Activated CD8-positive, alpha-beta memory T cell treated with anti-CD3 and anti-CD28 coated beads, Interleukin-2, amount 10 ng/mL, durations not matched to agents 7 days and 5 days (primary cell): ENCODE measurements at places on chromosomes 16 and 17.

- H3K4me1 ChIP-seq, result no peaks in the 10 kb centered on the region
- H3K27me3 ChIP-seq, result peaks cover 6% of the 10 kb centered on the region
- no peak for DNase-seq
- H3K36me3 ChIP-seq, result no peaks in the 10 kb centered on the region
- H3K4me3 ChIP-seq, result no peak overlapping the region
These were observed 147.6 kb upstream of the CES5A start for GRCh38 chr16:56022818-56023217.

GRCh38 chr16:86848821-86849220, 270.5 kb downstream of the FOXL1 start:
- no peaks in the 10 kb centered on the region for H3K27me3 ChIP-seq
- no peak for DNase-seq
- H3K4me3 ChIP-seq, result no peak overlapping the region
- H3K36me3 ChIP-seq, result no peaks in the 10 kb centered on the region

GRCh38 chr17:12047681-12048376, 27.2 kb downstream of the MAP2K4 start:
- no peak overlapping the region for H3K4me3 ChIP-seq
- H3K4me1 ChIP-seq, result peaks cover 28% of the 10 kb centered on the region
- H3K27ac ChIP-seq, result no peak overlapping the region
- no peaks in the 10 kb centered on the region for H3K27me3 ChIP-seq

- H3K27ac ChIP-seq, result no peak overlapping the region
- H3K4me1 ChIP-seq, result peaks cover 20% of the 10 kb centered on the region
- DNase-seq, result peak; percentile 44
- peak overlapping the region; percentile 64 for H3K4me3 ChIP-seq
- H3K36me3 ChIP-seq, result peaks cover under 1% of the 10 kb centered on the region
These were observed 578 bp downstream of the PGAP6 start for GRCh38 chr16:381012-381788.

DNA sequence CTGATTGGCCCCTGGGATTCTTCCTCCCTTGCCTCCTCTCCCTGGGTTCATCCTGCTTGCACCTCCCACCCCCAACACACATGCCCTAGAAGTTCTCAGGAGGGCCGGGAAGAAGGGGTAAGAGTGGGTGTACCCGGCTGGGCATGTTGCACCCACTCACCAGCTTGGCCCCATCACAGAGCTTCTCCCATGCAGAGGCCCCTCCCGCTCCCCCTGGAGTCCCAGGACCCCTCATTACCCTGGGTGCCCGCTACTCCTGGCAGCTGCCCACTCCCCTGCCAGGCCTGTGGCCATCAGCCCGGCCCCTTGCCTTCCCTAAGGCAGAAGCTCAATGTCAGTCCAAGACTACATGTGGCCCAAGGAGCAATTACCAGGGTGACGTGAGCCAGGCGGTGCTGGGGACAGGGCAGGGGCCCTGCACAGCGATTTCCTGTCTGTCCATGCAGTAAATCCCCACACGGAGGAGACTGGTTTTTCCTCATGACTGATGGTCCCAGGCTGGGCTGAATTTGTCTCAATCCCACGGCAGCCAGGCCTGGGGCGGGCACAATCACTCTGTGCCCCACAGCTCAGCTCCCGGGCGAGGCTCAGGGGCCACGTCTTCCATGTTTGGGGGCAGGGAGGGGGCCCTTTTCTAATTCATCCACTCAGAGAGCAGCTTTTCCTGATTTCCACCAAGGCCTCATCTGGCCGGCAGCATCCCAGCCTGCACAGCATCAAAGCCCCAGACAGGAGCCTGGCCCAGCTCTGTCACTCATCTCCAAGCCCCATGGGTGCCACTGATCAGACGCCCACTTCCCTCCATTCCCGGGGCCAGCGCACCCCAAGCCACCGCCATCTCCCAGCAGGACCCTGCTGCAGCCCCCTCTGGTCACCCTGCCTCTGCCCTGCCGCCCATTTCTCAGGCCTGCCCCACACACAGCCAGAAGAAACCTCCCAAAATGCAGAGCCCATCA, 234.7 kb downstream of the KATNIP start:
- H3K36me3 ChIP-seq, result no peaks in the 10 kb centered on the region
- H3K27ac ChIP-seq, result no peak overlapping the region
- H3K27me3 ChIP-seq, result no peaks in the 10 kb centered on the region
- no peak for DNase-seq

GRCh38 chr16:78309763-78310162, 210.3 kb downstream of the WWOX start:
- DNase-seq, result no peak
- H3K4me1 ChIP-seq, result peaks cover 16% of the 10 kb centered on the region
- H3K4me3 ChIP-seq, result no peak overlapping the region
- no peaks in the 10 kb centered on the region for H3K36me3 ChIP-seq
- no peaks in the 10 kb centered on the region for H3K27me3 ChIP-seq

DNA sequence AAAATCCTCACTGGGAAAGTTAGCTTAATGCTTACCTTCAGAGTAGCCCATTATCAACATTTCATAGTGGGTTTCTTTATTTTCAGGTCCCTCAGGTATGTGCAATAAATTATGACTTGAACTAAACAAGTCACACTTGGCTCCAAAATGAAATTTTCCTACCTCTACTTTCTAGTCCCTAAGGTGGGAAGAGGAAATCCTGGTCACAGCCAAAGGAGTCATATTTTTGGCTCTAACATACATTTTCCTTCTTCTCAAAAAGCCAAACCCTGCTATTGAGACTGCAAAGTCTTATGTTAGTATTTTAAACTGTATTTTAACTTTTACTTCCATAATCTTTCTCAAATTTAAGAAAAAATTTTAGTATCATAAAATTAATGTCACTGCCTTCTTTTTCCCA, 128.9 kb downstream of the BRIP1 start:
- peaks cover 31% of the 10 kb centered on the region for H3K36me3 ChIP-seq
- no peak for DNase-seq
- no peaks in the 10 kb centered on the region for H3K4me1 ChIP-seq

- H3K27ac ChIP-seq, result peak overlapping the region; percentile 4
- peaks cover 8% of the 10 kb centered on the region for H3K4me1 ChIP-seq
- H3K36me3 ChIP-seq, result no peaks in the 10 kb centered on the region
- peaks cover 30% of the 10 kb centered on the region for H3K27me3 ChIP-seq
- DNase-seq, result peak; percentile 72
These were observed 275.3 kb downstream of the PARN start for GRCh38 chr16:14354561-14355351.

GRCh38 chr16:20905576-20905975, 5.0 kb downstream of the LYRM1 start:
- H3K27ac ChIP-seq, result no peak overlapping the region
- H3K36me3 ChIP-seq, result peaks cover 70% of the 10 kb centered on the region
- H3K27me3 ChIP-seq, result no peaks in the 10 kb centered on the region
- H3K4me1 ChIP-seq, result peaks cover 89% of the 10 kb centered on the region
- no peak overlapping the region for H3K4me3 ChIP-seq

- H3K36me3 ChIP-seq, result peaks cover 5% of the 10 kb centered on the region
- no peak within 1 kb of the TSS for H3K4me3 ChIP-seq
- no peak within 1 kb of the TSS for H3K27ac ChIP-seq
- DNase-seq, result no peak
- peaks cover 31% of the 10 kb centered on the region for H3K27me3 ChIP-seq
- H3K4me1 ChIP-seq, result peaks cover 4% of the 10 kb centered on the region
These were observed at the start of gene SDR42E2 for GRCh38 chr16:22161999-22162655. Gene SDR42E2, plus strand, starts transcription at chr16:22162506. Its CDS starts 3,077 bp downstream, at chr16:22165583.

GRCh38 chr16:31476303-31477219, 4.6 kb downstream of the TGFB1I1 start:
- H3K27me3 ChIP-seq, result peaks cover 41% of the 10 kb centered on the region
- H3K36me3 ChIP-seq, result no peaks in the 10 kb centered on the region
- peaks cover 17% of the 10 kb centered on the region for H3K4me1 ChIP-seq
- peak overlapping the region; percentile 74 for H3K4me3 ChIP-seq
- peak overlapping the region; percentile 62 for H3K27ac ChIP-seq
- DNase-seq, result peak; percentile 93

DNA sequence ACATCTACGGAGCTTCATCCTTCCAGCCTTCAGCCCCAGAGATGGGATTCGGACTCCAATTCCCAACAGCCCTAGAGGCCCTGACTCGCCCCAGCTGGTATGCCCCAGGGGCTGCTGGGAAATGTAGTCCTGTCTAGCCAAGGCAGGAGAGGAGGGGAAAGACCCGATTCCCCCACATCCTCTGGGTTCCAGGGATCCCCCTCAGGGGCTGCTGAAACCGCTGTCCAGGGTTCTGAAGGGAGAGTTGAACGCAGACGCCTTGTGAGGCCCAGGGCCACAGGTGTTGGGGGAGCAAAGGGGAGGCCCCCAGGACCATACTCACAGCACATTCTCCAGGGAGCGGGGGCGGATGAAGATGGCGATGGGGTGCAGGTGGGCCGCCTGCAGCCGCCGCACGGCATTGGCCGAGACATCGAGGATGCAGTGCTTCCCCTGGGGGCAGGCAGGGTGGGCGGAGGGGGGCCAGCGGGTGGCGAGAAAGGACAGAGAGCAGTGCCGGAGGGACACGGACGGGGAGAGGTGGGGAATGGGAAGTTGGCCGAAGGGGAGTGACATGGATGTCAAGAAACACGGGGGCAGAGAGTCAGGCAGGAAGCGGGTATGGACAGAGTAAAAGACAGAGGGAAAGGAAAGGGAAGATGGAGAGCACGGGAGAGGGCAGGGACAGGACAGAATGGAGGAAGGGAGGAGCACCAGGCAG, 12.6 kb upstream of the ASGR1 start:
- no peak overlapping the region for H3K27ac ChIP-seq
- H3K36me3 ChIP-seq, result no peaks in the 10 kb centered on the region
- no peaks in the 10 kb centered on the region for H3K27me3 ChIP-seq
- DNase-seq, result peak; percentile 57
